ENCODE measurements at places on chromosomes 16 and 17.

DNA sequence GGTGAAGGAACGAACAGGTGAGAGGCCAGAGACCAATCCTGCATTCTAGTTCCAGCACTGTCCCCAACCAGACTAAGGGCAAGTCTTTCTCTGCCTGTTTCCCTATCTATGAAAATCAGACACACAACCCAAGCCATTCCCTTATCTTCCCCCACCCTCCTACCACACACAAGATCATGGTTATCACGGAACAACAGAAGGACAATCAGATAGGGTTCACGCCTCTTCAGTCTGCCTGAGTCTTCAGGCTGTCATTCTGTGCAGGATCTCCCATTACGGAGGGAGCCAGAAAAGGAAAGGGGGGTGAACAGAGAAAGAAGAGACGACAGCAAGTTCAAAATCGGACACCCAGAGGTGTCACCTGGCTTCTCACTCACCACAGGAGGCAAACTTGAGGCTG is 11.1 kb downstream of the TLE7 start:
- DNase-seq = no peak

DNA sequence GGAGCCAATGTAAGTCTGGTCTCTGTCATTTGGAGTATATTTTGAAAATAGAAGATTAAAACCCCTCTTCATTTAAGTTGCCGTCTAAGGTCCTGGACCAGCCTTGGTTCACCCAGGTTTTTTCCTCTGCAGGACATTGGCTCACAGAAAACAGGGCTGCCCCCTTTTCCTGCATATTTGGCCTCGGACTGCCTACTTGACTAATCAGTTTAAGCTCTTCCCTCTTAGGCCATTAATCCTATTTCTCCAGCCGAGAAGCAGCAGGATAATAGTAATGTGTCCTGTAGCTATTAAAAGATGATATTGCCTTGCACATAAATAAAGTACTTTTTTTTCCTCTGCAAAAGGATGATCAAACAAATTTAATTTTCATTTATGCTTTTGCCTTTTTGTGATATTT is 52.1 kb downstream of the PRKCA start:
- DNase-seq = no peak

GRCh38 chr17:11969565-11969964 is 27.7 kb downstream of the ZNF18 start:
- no peak for DNase-seq

DNA sequence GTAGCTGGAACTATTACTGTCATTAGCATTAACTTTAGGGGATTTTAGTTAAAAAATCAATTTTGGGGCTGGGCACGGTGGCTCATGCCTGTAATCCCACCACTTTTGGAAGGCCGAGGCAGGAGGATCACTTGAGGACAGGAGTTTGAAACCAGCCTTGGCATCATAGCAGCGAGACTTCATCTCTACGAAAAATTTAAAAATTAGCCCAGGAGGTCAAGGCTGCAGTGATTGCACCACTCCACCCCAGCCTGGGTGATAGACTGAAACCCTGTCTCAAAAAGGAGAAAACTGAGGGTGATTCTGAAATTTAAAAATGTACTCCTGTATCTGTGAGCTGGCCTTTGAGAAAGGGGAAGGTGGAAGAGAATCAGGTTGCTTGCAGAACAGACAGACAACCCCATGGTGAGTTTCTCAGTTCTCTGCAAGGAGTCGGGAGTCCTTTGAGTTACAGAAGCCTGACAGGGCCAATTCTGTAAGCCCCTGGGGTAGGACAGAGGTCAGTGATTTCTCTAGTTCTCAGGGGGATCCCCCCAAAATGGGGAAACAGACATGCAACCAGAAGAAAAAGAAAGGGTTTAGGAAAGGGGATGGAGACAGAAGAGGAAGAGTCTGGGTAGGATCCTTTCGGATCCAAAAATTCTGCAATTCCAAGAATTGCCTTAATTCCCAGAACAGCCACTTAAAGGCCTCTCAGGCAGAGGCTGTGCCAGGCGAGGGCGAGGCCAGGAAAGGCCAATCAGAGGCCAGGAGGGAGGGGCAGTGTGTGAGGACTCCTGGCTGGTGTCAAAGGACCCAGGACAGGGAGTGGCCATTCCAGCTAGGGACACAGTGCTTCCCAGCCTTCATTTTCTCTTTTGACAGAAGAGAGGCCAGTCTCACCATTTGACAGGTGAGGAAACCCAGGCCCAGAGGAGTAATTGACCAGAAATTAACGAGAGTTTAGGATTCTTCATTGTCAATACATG is 6.7 kb downstream of the NUPR1 start:
- DNase-seq = peak; percentile 74

- DNase-seq = no peak
These were observed at the start of gene WNT3 for GRCh38 chr17:46818316-46818928. TSS of gene WNT3 (minus strand) at chr17:46818692. CDS start at chr17:46818597, 95 bp downstream.

DNA sequence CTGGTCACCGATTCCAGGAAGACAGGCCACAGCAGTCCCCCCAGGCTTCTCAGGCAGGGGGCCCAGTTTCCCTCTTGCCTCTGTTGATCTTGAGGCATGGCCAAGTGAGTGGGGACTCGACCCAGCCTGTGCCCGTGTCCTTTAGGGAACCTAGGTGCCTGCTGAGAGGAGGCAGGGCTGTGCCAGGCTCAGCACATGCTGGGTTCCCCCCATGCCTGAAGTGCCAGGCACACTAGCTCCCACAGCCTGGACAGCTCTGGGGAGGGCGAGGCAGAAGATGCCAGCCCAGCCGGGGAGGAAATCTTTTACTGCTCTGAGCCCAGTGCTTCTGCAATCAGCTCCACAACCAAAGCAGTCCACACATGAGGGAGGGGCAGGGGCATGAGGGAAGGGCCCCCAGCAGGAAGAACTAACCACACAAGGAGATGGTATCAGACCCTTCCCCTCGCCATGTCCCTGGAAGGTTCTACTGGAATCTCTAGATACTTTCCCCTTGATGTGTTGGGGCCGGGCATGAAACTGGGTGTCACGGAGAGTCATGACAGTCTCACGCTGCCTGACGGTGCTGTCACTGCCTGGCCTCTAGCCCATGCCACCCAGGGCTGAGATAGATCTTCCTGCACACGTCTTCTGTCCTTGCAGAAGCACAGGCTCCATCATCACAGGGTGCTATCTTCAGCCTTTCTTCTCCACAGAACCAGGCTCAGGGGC is 25.5 kb downstream of the MYO18A start:
- peak; percentile 22 for DNase-seq

GRCh38 chr16:88499836-88500251 is 46.8 kb downstream of the ZFPM1 start:
- no peak for DNase-seq

- DNase-seq = no peak
These were observed 17.2 kb downstream of the COPRS start for GRCh38 chr17:31841850-31842194.

- no peak for DNase-seq
These were observed 1.3 kb upstream of the HELZ start for GRCh38 chr17:67246403-67246652.

GRCh38 chr16:70481929-70482536 is 27.6 kb downstream of the FCSK start:
- no peak for DNase-seq
